Pancreas (tissue), 10 donors: ENCODE measurements at places on chromosomes 3 and 15. TPM values are rescaled to one million over a fixed set of nuclear protein-coding genes. Genes with fewer than 3 reads are reported as not detected.

DNA sequence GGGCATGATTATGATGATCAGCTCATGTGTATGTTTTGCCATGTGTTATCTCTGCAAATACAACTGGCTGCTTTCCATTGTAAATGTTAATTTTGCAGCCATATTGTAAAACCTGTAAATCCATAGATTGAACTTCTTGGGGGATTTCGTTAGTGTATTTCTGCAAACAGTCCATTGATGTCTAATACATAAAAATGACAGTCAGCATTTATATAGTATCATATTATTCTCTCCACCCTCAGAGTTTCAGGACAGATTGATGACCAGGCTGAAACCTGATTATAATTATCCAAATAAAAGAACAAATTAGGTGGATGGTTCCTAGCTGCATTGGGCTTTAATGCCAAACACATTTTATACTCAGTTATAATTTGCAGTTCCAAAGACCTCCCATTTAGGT, 276.8 kb downstream of the FEZF2 start:
- no peak for DNase-seq

Gene MAGI1
- 28.0 TPM for total RNA-seq

Gene C2CD4A
- 3.1 TPM for total RNA-seq

DNA sequence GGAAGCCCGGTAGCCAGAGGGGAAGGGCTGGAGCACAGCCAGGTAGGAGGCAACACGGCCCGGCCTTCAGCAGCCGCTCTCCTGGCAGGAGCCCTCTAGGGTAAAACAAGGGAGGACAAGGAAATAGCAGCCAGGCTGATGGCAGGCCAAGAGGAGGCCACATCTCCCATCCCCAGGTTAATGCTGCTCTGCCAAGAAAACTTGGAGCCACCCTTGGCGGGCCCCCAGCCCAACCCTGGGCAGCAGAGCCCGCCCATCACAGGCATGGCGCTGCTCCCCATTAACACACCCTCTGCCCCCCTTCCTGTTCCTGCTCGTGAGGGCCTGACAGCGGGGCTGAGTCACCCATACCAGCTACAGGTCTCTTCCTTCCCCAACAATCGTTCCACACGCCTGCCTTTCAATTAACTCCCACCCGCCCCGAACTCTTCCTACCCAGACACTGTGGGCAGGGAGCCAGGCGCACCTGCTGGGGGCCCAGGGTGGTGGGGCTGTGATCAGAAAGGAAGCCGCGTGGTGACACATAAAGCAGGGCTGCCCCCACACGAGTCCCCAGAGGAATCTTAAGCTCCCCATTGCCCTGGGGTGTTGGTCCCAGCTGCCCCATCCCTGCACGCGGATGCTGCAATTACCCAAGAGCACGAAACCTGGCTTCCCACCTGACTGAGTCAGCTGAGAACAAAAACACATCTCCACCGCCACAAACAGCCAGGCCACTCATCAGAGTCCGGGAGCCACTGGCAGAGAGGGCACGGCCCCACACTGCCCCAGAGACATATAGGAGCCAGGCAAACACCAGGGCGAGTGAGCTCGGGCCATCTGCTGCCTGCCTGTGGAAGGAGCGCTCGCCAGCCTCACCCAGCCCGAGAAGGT, at the start of gene C15orf62:
C15orf62 (plus strand) TSS at position 707 of the 873 bp plus-strand sequence. CDS start 516 bp downstream, outside the sequence.
- DNase-seq: peak; percentile 57

DNA sequence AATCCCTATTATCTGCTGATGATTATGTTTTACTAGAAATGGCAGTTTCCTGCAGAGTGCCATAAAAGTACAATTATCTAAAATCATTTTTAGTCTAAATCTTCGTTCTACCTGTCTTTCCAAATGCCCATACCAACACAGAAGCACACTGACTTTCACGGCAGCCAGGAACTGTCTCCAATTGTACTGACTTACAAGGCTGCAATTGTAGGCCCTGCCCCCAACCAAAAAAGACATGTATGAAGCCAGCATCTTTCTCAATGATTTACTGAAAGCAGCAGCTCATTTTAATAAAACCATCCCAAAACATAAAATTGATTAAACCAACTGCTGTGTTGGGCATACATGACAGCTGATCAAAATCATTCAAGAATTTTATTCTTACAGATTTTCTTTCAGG, 119.0 kb downstream of the TBC1D5 start:
- no peak for DNase-seq

DNA sequence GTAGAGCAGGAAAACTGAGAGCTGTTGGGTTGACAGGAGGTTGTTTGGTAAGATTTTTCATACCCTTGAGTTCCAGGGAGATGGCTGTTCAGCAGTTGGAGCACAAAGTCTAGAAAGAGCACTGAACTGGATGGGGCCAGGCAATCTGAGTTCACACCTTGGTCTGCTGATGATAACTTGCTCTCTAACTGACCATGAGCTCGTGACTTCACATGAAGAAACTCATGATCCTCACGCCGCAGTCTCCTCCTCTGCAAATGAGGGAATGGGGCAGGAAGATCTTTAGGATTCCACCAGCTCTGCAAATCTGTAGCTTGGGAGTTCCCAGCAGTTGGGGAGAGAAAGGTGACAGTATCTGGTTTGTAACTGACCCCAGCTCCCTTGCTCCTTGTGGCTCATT, 33.7 kb downstream of the CORO2B start:
- no peak for DNase-seq

GRCh38 chr3:158134363-158134762, 24.5 kb downstream of the RSRC1 start:
- DNase-seq: no peak

Gene PSTPIP1
- total RNA-seq: 4.2 TPM

- no peak for DNase-seq
These were observed 340.1 kb downstream of the RORA start for GRCh38 chr15:60889006-60889405.

DNA sequence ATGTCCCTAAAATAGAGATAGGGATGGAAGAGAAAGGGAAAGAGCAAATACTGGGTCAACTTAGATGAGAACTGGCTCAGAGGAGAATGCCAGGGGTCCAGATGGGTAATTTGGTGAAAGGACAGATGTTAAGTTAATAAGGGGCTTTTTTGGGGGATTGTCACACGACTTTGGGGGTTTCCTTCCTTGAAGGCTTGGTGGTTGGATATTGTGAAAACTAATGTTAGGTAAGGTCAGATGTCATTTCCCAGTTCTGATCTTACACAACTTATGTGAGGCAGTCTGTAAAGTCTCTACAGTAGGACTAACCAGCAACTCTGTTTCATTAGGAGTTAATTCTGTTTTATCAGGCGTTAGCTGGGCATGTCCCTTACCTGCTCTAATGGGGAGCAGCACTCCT, 231.1 kb downstream of the NR2F2 start:
- no peak for DNase-seq

DNA sequence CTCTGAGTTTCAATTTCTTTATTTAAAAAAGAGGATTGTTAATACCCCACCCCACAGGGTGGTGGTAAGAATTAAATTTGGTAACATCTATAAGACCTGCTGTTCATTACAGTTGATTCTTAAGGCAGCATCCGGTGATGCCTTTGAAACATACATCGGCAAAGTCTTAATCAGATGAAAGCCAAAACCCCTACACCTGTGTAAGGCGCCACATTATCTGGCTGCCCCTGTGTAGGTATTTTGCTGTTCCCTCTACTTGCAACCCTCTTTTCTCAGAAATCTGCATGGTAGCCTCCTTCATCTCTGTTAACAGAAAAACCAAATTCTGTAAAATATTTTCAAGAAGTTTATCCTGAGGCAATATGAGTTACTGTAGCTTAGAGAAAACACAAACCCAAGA, 90.0 kb downstream of the ST6GAL1 start:
- DNase-seq: no peak

Gene CHRD
- 16.1 TPM for total RNA-seq
